ENCODE measurements at places on chromosomes 12 and 14.
A peak's percentile ranks its signal among the peaks of the same experiment; 100 is the strongest.

DNA sequence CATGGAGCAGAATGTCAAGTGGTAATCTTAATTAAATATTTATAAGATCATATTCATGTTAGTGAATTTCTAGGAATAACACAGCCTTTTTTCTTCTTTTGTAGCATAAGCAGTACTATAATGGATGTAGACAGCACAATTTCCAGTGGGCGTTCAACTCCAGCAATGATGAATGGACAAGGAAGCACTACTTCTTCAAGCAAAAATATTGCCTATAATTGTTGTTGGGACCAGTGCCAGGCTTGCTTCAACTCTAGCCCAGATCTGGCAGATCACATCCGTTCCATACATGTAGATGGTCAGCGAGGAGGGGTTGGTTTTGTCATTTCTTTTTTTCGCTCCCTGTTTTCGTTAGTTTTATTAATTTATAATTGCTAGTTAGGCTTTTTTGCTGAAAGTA lies 23.1 kb downstream of the AEBP2 start:
- no peak for DNase-seq

GRCh38 chr12:120833849-120834248 lies 70.3 kb downstream of the SPPL3 start:
- DNase-seq = no peak

DNA sequence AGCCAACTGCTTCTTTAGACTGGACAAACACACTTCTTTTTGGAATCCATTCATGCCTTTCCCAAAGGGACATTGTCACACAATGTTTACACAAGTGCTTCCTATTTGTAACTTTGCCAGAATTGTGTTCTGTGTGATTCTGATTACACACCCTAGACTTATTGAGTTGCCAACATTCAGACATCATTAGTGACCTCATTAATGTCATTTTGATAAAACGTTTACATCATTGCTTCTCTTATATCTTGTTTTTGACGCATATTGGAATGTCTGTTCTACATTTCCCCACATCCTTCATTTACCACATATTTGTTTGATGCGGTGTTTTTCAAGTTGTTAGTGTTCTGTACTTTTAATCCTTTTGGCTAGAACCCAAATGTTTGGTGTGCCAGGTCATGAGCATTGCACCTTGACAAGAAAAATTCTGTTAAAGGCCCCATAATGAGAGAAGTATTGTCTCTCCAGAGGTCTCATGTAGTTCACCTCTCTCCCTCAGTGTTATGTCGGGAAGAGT lies 305.5 kb downstream of the AEBP2 start:
- DNase-seq = no peak

DNA sequence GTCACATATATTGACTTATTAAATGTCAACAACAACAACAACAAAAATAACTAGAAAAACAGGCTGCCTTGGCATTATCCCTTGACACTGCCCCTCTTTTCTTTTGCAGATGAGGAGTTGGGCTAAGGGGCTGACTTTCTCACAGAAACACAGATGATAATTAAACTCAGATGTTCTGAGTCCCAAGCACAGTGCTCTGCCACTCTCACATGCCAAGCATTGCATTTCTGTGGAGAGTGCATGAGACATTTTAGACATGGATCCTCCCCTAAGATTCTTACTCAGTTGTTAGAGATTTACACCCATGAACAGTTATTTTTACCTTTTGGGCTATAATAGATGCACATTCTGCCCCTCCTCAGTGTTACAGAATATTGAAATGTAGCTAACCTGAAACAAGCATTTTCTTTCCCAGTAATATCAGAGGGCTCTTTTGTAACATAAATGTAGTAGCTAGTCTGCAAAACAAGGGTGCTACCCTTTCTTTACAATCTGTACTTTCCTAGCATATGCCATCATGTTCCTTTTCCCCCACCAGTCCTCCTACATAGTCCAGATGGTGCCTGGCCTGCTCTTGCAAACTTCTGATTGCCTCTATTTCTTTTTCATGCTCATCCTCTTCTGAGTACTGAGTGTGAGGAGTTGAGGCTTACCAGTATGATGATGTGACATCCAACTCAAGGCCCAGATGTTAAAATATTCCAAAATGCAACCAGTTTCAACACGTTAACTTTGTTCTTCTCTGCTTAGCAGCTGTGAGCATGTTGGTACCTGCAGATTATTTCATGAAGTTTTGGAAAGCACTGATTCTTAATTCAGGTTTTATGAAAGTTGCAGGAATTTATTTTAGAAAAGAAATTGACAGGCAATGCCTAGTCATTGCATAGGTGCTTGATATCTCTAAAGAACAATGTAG lies 125.0 kb upstream of the ATP2B1 start:
- no peak for DNase-seq

GRCh38 chr12:92814584-92814983 lies 111.8 kb downstream of the PLEKHG7 start:
- no peak for DNase-seq

GRCh38 chr12:71439362-71439612 lies 311 bp upstream of the LGR5 start:
- no peak for DNase-seq

GRCh38 chr14:73757876-73758391 lies 43.8 kb upstream of the PNMA1 start:
- no peak for DNase-seq

DNA sequence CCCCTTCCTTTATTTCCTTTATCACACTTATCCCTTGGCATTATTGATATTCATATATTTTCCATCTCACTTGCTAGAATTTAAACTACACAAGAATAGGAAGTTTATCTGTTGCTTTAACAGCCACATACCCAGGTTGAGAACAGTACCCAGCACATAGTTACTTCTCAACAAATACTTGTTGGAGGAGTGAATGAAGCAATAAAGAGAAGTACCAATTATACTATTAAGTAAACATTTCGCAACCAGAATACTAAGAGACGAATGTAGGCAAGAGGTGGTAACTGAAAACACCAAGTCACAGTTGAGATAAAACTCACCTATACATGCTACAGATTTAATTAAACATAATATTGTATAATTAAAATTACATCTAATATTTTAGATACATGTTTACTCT lies 110.9 kb downstream of the FSCB start:
- no peak for DNase-seq

- peak; percentile 74 for DNase-seq
Measured at GRCh38 chr12:42213023-42213422, 25.0 kb downstream of the YAF2 start.

DNA sequence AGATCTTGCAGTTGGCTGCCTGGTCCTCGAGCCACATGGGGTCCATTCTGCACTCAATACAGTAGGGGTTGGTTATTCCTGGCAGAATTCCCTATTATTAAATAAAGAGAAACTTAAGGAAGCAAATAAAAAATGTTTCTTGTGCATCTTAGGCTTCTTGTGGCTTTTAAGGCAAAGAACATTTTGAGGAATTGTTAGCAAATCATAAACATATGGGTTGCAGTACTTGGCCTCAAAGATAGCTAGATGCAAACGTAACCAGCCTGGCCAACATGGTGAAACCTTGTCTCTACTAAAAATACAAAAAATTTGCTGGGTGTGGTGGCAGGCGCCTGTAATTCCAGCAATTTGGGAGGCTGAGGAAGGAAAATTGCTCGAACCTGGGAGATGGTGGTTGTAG lies 50.8 kb upstream of the KCNA5 start:
- DNase-seq = no peak

DNA sequence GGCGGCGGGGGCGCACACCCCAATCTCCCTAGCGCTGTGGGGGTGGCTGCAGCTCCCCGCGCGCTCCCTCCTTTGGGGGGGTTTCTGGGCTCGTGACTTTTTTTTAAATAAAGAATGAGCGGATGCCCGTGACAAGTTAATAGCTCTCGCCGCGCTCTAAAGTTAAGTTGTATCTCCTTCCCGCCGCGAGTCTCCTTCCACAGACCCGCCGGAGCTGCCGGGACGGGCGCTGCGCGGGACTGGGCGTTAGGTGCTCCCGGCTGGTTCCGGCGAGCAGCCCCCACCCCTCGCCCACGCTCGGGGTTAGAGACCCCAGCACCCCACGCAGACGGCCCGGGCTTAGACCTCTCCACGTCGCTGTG lies 82.6 kb upstream of the HMGA2 start:
- DNase-seq = no peak

- DNase-seq = no peak
Measured at GRCh38 chr12:108305520-108305919, 33.6 kb downstream of the CMKLR1 start.

GRCh38 chr14:54981698-54982097 lies 45.2 kb downstream of the WDHD1 start:
- DNase-seq = no peak

DNA sequence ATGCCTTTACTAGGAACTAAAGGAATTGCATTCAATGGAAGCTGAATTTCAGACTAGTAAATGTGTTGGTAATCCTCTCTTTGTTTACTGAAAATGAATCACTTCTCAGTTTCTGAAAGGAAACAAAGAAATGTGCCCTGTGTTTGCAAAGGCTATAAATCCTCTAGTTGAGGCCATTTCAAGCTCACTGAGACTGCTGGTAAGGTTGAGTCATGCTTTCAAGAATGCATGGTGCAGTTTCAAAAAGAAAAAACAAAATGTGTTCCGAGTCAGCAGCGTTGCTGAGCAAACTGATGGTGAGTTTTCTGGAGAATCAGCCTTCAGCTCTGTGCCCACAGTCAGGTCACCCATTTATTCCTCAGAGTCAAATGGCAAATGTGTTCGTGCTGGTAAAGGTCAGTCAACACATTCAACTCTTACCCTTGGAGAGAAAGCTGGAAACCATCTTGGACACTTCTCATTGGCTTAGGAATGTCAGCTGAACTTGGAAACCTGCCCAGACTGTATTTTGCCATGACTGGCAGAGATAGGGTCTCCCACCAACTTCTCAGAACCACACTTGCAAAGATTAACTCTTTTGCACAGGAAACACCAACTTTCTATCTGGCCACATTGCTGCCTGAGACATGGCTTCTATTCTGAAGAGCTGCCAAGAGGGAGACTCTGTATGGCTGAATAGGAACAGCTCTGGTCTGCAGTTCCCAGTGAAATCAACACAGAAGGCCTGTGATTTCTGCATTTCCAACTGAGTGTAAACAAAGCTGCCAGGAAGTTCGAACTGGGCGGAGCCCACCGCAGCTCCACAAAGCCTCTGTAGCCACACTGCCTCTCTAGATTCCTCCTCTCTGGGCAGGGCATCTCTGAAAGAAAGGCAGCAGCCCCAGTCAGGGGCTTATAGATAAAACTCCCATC lies 484.4 kb downstream of the ATP23 start:
- DNase-seq = no peak

GRCh38 chr14:75724414-75725204 lies 63.6 kb downstream of the TTLL5 start:
- DNase-seq = no peak

DNA sequence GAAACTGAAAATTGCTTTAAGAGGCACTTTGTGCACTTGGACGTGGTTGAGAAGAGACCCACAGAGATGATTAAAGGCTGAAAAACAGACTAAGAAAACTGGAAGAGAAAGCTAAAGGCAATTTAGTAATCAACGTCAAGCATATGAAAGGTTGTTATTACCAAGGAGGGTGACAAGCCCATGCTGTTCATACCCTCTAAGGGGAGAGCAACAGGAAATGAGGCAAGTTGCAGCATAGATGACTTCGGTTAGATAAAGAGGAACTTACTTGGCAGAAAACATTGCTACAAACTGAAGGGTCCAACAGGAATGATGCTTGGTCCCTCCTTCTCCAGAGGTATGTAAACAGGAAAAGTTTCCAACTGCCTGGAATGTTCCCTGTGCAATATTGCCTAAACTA lies 107.8 kb downstream of the DUSP6 start:
- DNase-seq = no peak

DNA sequence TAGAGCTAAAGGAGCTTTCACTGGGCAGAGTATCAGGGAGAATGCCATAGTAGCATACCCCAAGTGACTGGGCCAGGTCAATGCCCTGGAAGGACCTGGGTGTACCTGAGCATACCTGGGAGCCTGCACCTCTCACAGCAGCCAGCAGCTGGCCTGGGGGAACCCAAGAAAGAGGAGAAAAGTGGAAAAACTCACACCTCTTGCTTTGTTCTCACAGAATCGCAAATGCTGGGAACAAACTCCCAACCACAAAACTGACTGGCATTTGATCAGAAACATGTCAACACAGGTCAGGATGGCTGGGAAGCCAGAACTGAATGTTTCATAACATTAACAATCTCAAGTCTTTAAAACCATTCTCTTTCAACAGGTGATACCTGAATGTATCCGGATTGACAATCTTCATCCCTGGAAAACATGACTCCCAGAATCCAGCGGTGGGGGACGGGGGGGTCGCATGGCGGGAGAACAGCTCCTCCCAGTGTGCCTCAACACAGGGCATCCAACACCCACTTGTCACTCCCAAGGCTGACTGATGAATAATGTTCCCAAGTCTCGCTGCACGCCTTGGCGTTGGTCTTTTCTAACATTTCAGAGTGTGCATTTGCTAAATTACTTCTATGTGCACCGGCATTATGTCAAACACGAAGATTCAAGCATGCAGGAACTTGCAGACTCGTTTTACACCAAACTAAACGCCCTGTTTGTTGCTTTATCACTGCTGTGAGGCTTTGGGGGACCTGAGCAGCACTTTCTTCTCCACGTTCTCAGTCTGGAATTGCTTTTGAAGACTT lies 7.9 kb downstream of the FOXN3 start:
- DNase-seq = no peak

DNA sequence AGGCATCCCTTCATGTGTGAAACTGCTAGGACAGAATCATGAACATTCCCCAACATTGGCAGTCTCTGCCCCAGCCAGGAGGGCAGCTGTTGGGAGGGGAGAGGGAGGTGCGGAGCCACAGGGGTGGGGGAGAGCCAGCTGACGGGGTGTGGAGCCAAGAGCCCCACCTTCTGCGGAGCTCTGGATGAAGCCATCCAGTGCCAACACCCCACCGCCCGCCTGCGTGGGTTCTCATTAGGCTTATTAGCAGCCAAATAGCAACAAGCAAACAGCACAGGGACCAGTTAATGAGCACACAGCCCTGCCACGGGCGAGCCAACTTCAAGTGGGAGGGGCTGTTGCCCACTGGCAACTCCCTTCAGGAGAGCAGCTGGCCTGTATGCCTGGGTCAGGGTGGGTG lies 12.1 kb downstream of the LTBP2 start:
- no peak for DNase-seq

- DNase-seq = no peak
Measured at GRCh38 chr14:75450381-75451276, 22.8 kb downstream of the JDP2 start.

- no peak for DNase-seq
Measured at GRCh38 chr14:92680781-92681650, 67.4 kb downstream of the LGMN start.

GRCh38 chr14:40394634-40395340 lies 962.6 kb upstream of the FBXO33 start:
- DNase-seq = no peak

GRCh38 chr12:57632073-57632957 lies 686 bp downstream of the B4GALNT1 start:
- DNase-seq = peak; percentile 18

Measured in NCI-H1930 (cell line).